Endothelial cell (in vitro differentiated cells): ENCODE measurements at places on chromosomes 1 and 21.

- no peak overlapping the region for H3K27ac ChIP-seq
- H3K36me3 ChIP-seq, result no peaks in the 10 kb centered on the region
- no peak for DNase-seq
- H3K4me3 ChIP-seq, result no peak overlapping the region
- H3K4me1 ChIP-seq, result peaks cover 23% of the 10 kb centered on the region
- no peaks in the 10 kb centered on the region for H3K27me3 ChIP-seq
Measured at GRCh38 chr1:115182012-115182715, 92.9 kb upstream of the TSPAN2 start.

DNA sequence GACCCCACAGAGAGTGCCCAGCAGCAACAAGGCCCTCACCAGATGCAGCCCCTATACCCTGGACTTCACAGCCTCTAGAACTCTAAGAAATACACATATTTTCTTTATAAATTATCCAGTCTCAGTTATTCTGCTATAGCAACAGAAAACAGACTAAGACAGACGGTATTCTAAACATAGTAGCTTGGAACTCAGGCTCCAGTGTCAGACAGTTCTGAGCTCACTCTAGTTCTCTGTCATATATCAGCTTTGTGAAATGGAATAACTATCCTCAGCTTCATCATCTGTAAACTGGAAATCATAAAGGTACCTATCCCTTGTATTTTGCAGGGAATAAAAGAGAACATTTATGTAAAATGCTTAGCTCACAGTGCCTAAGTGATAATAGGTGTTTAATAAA, 127.4 kb downstream of the GLUL start:
- no peak for DNase-seq
- H3K36me3 ChIP-seq, result no peaks in the 10 kb centered on the region
- H3K27me3 ChIP-seq, result no peaks in the 10 kb centered on the region
- H3K4me3 ChIP-seq, result no peak overlapping the region
- no peak overlapping the region for H3K27ac ChIP-seq

- no peaks in the 10 kb centered on the region for H3K4me1 ChIP-seq
- H3K4me3 ChIP-seq, result no peak overlapping the region
- peaks cover 2% of the 10 kb centered on the region for H3K27me3 ChIP-seq
Measured at GRCh38 chr1:60657926-60658325, 424.4 kb upstream of the NFIA start.

DNA sequence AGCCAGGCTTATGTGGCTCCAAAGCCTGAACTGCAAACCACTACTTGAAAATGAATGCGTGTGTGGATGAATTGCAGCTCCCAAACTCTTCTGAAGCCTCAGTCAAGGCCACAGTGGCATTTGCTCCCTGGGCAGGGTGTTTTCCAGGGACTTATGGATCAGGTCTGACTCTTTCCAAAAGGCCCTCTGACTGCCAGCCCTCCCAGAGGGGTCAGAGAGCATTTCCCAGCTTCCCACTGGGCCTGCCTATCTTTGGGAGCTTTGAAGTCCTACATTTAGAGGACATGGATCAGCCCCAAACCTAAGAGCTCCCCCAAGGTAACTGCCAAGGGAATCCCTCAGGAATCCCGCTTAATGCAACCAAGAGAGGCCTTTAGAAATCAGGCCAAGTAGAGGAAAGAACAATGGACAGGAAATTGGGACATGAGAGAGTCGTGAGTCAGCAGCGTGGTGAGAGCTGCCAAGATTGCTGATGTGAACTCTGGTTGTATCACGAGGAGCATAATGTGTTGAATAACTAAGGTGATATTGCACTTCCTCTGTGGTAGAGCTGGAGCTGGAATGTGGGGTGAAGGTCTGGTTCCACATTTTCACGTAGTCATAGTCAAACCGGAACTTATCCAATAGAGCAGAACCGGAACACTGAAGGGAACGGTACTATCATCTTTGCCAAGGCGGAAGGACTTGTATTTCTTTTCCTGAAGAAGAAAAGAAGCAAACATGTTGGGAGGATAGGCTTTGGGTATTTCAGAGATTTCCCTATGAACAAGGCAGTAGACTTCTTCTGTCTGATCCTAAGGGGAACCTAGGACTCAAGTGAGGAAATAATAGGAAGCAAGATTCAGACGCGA, 99.4 kb upstream of the JUN start:
- peaks cover 1% of the 10 kb centered on the region for H3K27me3 ChIP-seq
- H3K36me3 ChIP-seq, result no peaks in the 10 kb centered on the region
- no peak for DNase-seq
- no peak overlapping the region for H3K4me3 ChIP-seq
- peaks cover 18% of the 10 kb centered on the region for H3K4me1 ChIP-seq
- peak overlapping the region; percentile 85 for H3K27ac ChIP-seq

DNA sequence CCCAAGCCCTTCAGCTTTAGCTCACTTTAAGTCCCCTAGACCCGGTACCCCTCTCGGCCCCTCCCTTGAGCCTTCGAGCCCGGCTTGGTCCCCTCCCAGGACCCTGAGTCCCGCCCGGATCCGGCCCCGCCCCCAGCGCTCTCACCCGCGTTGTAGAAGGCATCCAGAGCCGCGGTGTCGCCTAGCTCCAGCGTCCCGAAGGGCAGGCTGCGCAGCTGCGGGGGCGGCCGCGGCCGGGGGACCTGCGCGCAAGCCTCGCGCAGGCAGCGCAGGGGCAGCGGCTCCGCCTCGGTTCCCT, 699 bp downstream of the MAP3K6 start:
- H3K36me3 ChIP-seq, result peaks cover 13% of the 10 kb centered on the region
- peaks cover 14% of the 10 kb centered on the region for H3K27me3 ChIP-seq
- peaks cover 24% of the 10 kb centered on the region for H3K4me1 ChIP-seq
- peak overlapping the region; percentile 42 for H3K27ac ChIP-seq

GRCh38 chr1:184069675-184070074, 18.1 kb downstream of the TSEN15 start:
- no peaks in the 10 kb centered on the region for H3K36me3 ChIP-seq
- no peak for DNase-seq
- no peak overlapping the region for H3K27ac ChIP-seq

- H3K27me3 ChIP-seq, result peaks cover 6% of the 10 kb centered on the region
- no peak overlapping the region for H3K27ac ChIP-seq
- no peak overlapping the region for H3K4me3 ChIP-seq
- H3K36me3 ChIP-seq, result no peaks in the 10 kb centered on the region
Measured at GRCh38 chr1:47696404-47696736, 258.5 kb downstream of the FOXD2 start.

GRCh38 chr1:219109424-219110018, 64.2 kb upstream of the LYPLAL1 start:
- H3K4me1 ChIP-seq, result no peaks in the 10 kb centered on the region
- no peak overlapping the region for H3K4me3 ChIP-seq
- H3K27ac ChIP-seq, result no peak overlapping the region
- DNase-seq, result no peak

DNA sequence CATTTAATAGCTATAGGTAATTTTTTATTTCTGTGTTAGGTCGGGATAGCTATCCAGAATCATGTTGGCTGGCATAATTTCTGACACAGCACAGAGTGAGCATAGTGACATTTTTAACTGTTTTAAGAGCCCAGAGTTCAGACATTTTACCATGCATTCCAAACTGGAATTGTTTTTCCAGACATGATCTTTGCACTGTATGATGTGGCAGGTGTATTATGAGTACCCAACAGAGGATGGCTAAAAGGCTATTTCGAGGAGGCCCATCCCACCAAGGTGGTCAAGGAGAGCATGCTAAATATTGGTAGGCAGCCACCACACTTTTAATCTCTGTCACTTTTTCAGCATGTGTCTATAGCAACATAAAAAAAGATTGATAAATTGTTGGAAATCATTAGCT, 137.3 kb upstream of the ST6GALNAC5 start:
- no peaks in the 10 kb centered on the region for H3K36me3 ChIP-seq
- no peaks in the 10 kb centered on the region for H3K27me3 ChIP-seq
- H3K4me3 ChIP-seq, result no peak overlapping the region
- peaks cover 15% of the 10 kb centered on the region for H3K4me1 ChIP-seq

GRCh38 chr1:69436151-69436550, 131.6 kb upstream of the LRRC7 start:
- no peak overlapping the region for H3K27ac ChIP-seq
- no peak overlapping the region for H3K4me3 ChIP-seq
- no peak for DNase-seq
